H1 (cell line): ENCODE measurements at places on chromosomes 12 and 14. TPM values are rescaled to one million over a fixed set of nuclear protein-coding genes. Genes with fewer than 3 reads are reported as not detected.

TSHR gene
- total RNA-seq: not detected in 2 replicates

PTHLH gene
- total RNA-seq: not detected in 2 replicates

FOXA1 gene
- 0.17 and 0.20 TPM in 2 replicates for total RNA-seq

CD163L1 gene
- 0.22 and 0.92 TPM in 2 replicates for total RNA-seq

FGFR1OP2 gene
- total RNA-seq: 26.5 and 34.4 TPM in 2 replicates

SLC41A2 gene
- 3.0 and 4.7 TPM in 2 replicates for total RNA-seq

KCNC2 gene
- 0.13 TPM in 1 of 2 replicates, not detected in the other for total RNA-seq

GDF3 gene
- 12.6 and 16.8 TPM in 2 replicates for total RNA-seq

STXBP6 gene
- total RNA-seq: 18.1 and 19.3 TPM in 2 replicates

DNA sequence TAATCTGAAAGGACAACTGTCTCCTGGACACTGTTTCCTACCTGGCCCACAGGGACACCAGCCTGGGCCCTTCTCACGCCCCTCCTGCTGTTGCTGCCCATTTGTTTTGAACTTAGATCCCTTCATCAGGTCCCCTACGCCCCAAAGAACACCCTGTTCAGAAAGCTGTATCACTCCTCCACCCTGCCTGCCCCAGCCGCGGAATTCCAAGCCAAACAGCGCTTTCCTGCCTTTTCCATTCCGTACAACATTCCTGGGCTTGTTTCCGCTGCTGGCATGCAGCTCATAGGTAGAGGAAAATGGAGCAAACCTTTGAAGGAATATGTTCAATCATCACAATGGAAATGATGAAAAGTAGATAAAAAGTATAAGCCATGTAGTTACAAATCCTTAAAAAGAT, 12.8 kb upstream of the GSG1 start:
- DNase-seq: no peak

- no peak for DNase-seq
These were observed 461.7 kb downstream of the GXYLT1 start for GRCh38 chr12:41683023-41683422.

DNA sequence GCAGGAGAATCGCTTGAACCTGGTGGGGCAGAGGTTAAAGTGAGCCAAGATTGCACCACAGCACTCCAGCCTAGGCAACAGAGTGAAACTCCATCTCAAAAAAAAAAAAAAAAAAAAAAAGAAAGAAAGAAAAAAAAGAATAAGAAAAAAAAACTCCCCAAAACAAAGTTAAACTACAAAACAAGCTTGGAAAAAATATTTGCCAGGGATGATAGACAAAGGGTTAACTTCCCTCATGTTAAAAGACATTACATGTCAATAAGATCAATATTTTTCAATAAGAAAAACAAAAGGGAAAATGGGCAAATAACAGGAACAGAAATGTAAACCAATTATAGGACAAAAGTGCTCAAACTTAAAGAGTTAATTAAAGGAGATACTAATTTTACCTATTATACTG, 26.4 kb upstream of the HIGD1C start:
- DNase-seq: no peak

GRCh38 chr12:49493900-49494299, 44.9 kb upstream of the KCNH3 start:
- DNase-seq: no peak

DNA sequence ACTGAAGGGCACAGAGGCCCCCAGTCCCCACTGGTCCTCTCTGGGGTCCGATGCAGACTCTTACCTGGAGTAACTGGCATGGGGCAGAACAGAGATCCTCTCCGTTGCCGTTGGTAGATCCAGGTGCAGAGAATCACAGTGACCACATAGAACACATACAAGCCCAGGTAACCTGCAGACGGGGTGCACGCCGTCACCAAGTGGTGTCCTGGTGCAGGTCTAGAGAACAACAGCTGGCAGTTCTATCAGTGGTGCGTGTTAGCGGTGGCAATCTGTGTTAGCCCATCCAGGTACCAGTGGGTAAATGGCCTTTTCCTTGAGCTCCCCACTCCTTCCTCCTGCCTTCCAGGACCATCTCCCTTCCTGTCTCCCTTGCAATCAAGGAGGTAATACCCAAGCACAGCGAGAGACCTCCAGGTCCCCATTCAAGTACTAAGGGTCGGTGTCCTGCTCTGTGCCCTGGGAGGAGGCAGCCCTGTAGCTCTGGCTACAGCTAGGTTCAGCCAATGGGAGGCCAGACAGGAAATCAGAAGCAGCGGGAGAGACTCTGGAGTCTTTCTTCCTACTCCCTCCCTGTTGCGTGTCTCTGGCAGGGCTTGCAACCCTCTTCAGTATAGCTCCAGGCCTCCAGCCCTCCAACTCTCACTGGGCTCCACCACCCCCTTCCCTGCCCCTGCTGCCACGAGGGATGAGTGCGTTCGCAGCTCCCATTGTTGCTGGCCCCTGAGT, 15.8 kb downstream of the SLC8B1 start:
- no peak for DNase-seq

DNA sequence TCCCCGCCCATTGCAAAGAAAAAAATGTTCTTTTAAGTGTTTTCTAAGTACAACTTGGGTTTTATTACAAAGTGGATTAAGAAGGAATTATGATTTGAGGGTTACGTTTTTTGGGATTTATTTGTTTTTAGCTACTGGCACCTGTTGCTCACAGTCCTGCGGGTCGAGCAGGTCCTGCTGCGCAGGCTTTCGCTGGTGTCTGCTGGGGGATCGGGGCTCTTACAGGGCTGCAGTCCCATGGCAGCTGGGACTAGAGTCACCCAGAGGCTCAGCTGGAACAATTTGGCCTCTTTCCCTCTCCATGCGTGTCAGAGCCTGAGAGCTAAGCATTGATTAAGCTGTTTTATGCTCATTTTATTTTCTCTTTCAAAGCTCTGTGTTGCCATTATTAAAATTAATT, 55.6 kb upstream of the DYNC1H1 start:
- DNase-seq: no peak

GRCh38 chr12:131530422-131530821, 180.5 kb upstream of the SFSWAP start:
- no peak for DNase-seq

- DNase-seq: no peak
These were observed 33.4 kb downstream of the ACADS start for GRCh38 chr12:120758798-120759590.

DNA sequence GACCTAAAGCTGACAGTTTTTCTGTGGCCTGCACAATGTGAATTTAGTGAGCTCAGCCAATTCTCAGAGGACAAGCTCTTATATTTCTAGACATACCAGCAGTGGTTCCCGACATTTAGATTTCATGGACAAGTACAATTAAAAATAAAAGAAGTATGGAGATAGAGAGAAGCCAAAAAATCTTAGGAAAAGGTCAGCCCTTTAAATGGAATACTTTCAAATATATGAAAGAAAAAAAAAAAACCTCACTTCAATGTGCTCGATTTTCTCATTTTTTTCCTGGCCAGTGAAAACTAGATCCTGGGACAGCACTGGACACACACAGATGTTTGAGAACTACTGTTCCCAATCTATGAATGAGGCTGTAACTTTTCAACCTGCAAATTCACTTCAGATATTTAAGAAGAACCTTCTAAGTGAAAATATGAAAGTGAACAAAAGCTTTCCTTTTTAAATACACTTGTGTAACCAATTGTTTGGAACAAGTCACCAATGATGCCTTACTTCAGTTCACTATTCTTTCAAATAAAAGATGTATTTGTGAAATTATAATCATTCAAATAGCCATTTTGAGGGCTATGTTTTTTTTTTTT, 109.4 kb downstream of the SLC38A1 start:
- DNase-seq: no peak

DNA sequence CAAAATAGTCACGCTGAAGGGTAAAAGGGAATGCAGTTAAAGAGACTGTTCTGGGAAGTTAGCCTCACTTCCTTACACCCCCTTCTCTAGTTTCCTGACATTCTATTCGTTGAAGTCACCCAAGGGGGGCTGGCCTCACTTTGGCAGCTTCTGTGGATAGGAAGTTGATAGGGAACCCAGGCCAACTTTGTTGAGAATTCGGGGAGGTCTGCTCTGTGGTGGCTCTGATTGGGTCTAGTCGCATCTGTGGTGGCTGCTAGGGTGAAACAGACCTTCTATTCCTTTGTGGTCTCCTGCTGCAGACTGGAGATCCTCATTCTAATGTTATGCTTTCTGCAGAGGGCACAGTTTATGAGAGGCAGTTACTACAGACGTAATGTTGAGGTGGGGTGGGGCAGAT, 28.8 kb upstream of the GZMB start:
- DNase-seq: no peak

- no peak for DNase-seq
These were observed 105.8 kb downstream of the AVPR1A start for GRCh38 chr12:63045020-63045860.

DNA sequence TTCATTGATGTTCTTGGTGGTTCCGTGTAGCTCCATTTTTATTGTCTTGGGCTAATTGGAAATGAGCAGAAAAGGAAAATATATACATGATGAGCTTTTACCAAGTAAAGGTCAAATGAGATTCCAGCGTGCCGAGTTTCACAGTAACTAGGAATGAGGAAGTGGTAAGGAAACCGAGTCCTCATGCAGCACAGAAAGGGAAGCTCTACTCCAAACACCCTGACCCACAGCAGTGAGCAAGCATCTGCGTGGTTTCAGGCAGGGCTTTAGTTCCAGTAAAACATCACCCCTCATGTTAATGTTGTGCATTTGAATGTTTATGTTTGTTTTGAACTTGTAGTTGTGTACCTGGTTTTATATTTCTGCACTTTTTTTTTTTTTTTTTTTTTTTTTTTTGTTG, 208.0 kb downstream of the SLC41A2 start:
- no peak for DNase-seq

DNA sequence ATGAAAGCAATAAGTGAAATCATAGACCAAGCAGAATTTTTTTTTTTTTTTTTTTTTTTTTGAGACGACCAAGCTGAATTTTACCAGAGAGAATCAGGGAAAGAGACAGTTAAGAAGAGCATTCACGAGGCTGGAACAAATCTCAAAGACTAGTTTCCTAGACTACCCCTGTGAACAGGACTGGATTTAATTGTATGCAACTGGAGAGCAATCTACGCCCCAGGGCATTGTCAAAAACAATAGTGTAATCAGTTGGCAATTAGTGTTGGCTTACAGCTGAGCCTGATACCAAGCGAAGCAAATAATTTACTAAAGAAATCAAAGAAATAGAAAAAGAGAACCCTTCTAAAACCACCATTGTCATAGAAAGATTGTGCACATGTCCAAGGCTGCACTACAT, 232.9 kb upstream of the CPNE8 start:
- DNase-seq: no peak

- no peak for DNase-seq
These were observed 39.8 kb upstream of the NUAK1 start for GRCh38 chr12:106178562-106178961.

DNA sequence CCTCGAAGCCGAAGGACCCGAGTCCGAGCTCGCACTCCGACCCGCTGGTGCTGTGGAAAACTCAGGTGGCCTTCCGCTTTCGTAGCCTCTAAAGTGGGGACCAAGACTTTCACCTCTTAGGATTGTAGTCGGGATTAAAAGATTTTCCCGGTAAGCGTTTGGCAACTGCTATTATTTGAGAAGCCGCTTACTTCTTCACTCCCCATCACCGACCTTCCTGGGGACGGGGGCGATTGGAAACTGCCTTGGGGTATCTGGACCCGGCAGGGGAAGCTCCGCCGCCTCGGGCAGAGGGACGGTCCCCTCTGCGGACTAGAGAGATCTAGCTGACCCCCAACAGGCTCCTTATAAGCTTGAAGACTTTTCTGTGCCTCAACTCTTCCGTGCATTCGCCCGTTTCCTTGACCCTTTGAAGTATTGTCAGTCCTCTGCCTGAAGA, 659 bp downstream of the TRAFD1 start:
- no peak for DNase-seq

DNA sequence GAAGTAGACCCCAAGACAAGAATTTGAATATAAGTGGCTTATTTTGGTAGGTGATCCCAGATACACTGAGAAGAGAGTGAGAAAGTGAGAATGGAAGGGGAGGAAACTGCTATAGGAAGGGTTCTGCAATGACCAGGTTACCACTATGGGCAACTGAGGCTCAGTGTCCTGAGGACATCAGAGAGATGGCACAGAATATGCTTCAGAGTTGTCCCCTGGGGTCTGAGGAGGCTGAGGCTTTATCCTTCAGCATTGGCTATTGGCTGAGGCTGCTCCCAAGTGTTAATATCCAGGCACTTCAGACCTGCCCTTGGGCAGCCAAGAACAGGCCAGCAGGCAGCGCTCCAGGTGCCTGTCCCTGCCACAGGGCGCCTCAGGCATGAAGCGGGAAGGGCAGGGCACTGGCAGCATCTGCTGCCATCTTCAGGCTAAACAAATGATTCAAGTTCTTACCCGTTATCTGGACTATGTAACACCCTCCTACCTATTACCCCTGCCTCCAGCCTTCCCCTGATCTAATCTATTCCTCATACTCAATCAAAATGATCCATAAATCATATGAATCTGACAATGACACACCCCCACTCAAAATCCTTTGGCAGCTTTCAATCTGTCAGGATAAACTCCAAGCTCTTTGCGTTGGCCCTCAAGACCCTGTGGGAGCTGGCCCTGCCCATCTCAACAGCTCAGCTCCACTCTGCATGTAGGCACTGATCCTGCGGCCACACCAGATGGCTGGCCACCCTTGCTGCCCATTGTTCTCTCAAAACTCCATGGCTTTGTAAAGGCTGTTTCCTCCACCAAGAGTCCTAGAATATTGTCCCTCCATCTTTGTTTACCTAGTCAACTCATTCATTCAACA, 42.4 kb downstream of the CKAP4 start:
- DNase-seq: no peak

- no peak for DNase-seq
These were observed 82.2 kb upstream of the NEDD1 start for GRCh38 chr12:96824838-96825236.

DNA sequence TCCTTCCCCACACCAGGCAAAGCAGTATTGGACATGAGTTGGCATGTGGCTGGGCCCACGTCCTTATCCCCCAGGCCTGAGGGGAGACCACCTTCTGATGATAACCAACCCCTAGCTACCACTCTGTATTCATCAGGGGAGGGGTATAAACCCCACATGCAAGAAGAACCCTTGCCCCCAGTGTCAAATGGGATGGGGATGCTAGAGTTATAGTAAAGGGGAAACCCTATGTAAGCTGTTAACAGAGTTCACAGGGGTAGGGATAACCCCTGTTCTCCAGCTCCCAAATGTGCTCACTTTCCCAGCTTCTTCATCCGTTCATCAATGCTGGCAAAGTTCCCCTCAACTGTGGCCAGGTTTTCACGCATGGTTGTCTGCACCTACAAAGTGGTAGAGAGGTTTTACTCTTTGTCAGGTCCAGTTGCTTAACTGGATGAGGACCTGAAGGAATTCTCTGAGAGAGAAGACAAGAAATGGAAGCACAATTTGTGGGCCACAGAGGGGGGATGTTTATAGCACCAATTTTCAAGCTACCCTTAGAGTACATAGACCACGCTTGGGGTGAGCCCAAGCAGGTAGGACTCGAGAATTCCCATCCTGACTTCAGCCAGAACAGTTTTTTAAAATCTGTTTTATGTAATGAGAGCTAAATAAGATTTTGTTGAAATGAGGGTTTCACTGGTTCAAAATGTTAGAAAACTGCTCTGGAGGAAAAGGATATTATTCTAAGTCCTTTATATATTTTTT, 7.9 kb downstream of the MBD6 start:
- no peak for DNase-seq

DNA sequence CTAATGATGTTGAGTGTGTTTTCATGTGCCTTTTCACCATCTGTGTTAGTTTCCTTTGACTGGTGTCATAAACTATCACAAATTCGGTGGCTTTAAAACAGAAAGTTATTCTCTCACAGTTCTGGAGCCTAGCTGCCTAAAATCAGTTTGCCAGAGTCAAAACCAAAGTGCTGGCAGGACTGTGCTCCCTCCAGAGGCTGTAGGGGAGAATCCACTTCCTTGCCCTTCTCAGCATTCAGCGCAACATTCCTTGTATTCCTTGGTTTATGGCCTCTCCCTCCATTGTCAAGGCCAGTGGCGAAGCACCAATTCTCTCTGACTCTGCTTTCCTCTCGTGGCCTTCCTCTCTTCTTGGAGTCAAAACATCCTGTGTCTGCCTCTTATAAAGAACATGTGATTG, 174.2 kb upstream of the PDE3A start:
- peak; percentile 41 for DNase-seq
